ENCODE measurements at places on chromosomes 6 and 20. TPM values are rescaled to one million over a fixed set of nuclear protein-coding genes. Genes with fewer than 3 reads are reported as not detected.

DNA sequence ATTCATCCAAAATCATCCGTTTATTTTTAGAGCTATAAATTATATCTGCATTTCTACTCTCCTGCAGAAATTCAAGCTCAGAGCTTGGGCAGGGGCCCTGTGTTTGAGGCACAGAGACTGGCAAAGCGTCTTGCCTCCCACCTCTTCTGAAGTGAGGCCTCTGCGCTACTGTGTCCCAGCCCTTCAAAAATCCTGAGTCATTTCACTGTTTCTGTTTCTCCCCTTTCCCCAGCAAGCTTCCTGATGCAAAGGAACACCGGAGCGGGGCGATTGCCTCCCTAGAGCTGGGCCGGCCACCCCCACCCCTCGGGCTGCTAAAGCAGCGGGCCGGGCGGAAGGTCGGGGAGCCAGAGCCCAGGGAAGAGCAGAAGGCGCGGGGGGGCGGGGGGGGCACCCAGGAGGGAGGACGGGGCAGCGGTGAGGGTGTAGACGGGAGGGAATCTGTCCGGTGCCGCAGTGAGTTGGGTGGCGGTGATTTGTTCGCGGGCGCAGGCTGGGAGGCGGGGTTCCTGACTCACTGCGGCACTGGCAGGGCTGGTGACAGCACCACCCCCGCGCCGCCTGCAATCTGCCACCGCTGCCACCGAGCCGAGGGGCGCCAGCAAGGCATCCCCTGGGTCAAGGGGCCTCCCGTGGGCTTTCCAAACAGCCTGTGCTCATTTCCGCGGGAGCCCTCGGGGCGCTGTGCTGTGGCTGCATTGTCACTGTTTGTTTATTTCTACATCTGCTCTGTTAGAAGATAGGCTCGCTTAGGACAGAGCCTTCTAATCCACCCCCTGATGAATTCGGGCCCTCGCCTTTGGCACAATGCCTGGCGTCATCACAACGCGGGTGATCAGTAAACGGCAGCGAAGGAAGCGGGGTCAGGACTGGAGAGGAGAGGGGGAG is 46.5 kb upstream of the SNAP25 start:
- peak; percentile 17 for DNase-seq

- DNase-seq: no peak
These were observed 68.1 kb upstream of the TOP1 start for GRCh38 chr20:40960521-40960956.

DNA sequence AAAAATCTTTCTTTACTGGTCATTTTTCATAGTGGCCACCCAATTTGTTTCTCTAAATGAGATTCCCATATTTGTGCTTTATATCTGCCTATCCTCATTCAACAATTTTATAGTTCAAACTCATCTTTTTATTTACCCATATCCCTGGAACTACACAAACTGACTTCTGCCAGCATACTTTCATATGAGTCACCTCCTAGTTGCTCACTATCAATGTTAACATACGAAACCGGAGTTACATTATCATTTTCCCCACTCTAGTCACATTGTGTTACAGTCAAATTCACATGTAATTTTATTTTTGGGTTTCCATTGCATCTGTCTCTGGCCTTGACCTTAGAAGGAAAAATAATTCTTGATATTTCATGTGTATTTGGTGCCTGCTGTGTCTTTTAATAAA is 499.4 kb downstream of the MAFB start:
- DNase-seq: no peak

ZSCAN9 gene
- 15.5 TPM for total RNA-seq

DNA sequence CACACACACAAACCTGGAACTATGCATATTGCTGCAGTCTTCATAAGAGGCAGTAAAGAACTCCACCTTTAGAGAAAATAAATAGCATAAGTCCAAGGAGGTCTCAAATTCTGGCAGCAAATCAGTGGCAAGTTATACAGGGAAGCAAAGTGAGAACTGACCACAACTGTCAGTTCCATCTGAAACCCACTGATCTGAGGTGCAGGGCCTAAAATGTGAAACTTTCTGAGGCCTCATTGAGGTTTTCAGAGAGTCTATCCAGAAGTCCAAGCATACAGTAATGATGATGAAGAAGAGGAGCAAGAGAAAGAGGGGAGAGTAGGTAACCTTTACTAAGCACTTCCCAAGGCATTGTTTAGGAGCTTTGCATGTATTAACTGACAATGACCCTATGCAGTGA is 36.3 kb downstream of the MTFR2 start:
- no peak for DNase-seq

DNA sequence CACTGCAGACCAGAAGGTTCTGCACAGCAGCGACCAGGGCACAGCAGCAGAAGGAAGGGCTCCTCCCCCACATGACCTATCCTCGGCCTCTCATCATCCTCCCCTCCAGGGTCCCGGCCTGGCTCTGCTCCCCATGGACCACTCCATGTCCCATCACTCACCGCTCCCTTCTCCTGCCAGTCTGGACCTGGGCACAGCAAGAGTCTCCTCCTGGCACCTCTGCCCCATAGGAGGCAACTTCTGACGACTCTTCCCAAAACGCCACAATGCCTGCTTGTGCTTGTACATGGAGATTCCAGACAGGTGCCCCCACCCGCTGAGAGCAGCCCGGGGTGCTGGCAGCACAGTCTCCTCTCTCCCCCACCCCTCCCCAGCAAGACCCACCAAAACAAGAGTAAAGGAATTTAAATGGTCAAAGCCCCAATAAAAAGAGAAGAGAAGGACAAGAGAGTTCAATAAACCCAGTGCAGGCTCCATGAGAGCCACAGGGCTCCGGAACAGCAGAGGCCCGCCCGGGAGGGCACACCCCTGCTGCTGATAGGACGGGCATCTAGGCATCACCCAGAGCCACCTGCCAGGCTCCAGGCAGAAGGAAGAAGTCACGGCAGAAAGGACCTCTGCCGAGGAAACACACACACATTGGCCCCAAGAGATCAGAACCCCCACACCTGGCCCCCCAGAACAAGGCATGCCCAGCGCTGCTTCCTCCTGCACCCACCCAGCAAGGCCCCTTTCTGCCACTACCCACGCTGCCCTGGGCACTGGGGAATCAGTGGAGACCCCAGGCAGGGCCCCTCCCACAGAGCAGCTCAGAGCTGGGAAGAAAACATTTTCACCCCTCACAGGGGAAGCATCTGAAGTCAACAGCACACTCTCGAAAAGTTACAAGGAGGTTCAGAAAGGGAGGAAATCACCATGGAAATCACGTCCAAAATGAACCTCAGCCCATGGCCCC is 15.2 kb downstream of the TAF4 start:
- no peak for DNase-seq

SFT2D1 gene
- total RNA-seq: 46.8 TPM

DNA sequence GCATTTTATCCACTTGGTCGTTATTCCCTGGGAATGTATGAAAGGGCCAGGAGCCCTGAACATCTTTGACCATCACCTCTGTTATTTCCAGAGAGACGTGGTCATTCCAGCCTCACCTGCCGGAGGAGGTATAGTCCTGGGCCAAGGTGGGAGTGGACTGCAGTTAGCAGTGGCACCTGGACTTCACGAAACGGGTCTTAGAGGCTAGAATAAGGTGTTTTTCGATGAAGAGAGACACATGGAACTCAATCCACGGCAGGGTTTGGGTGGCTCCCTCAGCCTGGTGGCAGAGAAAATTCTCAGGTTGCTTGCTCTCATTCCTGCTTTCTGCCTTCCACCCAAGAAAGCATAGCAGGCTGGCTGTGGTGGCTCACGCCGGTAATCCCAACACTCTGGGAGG is 48.0 kb downstream of the BMP6 start:
- no peak for DNase-seq

C6orf15 gene
- total RNA-seq: 0.71 TPM

EPB41L1 gene
- total RNA-seq: 12.8 TPM

- DNase-seq: no peak
These were observed 52.1 kb upstream of the CD93 start for GRCh38 chr20:23138226-23138625.

DNA sequence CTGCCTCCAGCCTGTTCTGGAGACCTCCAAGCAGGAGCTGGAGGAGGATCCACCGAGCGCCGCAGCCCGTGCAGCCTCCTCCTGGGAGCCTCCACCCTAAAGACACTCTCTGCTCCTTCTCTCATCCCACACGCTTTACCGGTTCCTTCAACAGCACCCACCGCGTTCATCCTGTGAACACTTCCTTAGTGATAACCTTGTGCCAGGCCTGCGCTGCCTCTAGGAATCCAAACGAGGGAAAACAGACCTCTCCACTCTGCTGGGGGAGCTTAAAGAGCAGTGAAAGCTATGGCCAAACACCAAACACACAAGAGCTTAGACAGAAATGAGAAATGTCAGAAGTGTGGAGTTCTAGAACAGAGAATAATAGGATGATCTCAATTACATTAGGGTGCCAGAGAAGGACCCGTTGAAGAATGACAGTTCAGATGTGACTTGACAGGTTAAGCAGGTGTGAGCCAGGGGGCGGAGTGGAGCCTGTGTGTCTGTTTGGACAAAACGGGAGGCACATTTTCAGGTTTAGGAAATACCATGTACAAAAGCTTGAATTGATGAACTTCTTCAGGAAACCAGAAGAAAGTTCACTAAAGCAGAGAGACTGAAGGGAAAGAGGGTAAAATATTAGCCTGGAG is 28.5 kb upstream of the HLA-DRB5 start:
- DNase-seq: no peak

DNA sequence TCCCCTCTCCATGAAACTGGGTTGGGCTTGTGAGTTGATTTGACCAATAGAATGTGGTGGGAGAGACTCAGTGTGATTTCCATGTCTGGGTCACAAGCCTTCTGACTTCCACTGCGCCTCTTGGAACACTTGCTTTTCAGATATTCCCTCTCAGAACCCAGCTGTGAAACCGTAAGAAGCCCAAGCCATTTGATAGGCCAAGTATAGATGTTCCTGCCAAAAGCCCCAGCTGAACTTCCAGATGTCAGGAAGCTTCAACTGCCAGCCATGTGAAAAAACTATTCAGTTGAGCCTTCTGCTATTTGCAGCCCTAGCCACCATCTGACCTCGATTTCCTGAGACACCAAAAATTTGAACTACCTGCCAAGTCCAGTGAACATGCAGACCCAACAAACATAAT is 387.8 kb upstream of the GJE1 start:
- peak; percentile 17 for DNase-seq

DNA sequence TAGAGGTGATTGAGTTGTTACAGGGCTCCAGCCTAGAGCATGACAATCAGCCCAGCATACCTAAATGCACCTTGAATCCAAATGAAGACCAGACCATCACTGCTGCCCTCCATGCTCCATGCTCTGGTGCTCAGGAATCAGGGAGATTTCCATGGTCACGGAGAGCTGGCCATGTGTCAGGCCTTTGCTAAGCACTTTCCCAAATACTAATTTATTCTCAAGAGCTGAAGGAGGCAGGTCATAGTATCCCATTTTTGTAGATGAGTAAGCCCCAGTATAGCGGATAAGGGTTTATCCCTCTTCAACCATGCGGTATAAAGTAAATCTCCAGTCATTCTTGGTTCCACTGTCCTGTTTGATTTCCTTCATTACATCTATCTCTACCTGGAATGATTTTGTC is 240.8 kb downstream of the TFAP2A start:
- no peak for DNase-seq

- DNase-seq: peak; percentile 62
These were observed 100.8 kb downstream of the MOXD1 start for GRCh38 chr6:132300323-132300949.

GRCh38 chr20:8079976-8080375 is 52.1 kb upstream of the PLCB1 start:
- DNase-seq: no peak

DNA sequence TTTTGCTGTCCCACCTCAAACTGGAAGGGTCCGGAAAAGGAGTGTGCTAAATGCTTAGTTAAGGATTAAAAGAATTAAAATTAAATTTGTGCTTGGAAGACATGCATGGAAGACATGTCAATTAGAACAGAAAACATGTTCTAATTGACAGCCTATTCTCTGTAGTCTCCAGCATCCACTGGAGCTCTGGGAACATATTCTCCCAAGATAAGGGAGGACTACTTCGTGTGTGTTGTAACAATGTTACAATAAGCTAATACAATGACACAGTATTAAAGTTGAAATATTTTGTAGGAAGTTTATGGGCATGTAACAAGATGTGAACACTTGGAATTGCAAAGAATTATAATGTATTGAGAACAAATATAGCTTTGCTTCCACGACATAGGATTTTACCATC is 567.4 kb upstream of the CITED2 start:
- peak; percentile 20 for DNase-seq

DNA sequence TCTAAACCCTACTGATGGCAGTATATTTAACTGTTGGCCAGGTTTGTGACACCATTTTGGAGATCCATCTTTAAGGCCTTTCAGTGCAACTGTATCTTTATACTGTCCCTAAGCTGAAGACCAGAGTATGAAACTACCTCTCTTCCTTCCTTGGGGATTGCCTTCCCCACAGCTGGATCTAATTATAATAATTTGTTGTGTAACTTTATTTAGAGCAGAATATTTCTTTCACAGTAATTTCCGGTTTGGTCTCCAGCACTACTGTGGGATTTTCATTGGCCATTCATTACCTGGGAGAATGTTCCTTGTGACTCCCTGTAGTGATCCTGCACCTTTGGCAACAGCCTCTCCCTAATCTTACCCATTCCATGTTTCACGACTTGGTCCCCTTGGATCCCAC is 75.2 kb downstream of the AKAP7 start:
- no peak for DNase-seq

VWA7 gene
- not detected for total RNA-seq

DNA sequence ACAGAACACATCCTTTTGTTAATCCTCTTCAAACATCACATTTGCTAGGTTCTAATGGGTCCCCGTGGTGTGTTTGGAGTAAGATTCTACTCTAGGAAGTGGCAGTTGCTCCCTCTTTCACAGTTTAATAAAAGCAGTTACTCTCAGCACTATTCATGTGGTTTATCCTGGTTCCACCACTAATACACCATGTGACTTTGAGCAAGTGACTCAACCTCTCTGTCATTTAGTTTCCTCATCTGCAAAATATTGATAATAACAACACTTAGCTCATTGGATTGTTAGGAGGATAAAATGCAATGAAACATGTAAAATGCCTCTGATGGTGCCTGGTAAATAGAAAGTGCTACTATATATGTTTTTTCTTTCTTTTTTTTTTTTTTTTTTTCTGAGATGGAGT is 488.0 kb upstream of the NOX3 start:
- DNase-seq: no peak

DNA sequence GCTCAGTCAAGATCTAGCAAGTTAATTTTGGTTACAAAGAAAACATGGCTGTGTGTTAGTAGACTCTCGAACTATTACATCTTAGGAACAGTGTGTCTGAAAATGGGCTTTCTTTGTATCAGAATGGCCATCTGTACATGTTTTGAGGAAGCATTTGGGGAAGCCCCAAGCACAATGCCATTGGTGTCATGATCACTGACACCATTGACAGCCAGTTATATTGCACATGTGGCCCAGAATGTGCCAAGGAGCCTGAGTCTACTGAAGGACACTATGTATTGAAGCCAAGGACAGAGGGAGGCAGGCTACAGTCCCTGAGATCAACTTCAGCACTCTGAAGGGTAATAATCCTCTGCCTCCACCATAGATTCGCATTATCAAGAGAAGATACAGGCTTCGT is 12.6 kb upstream of the FAM50B start:
- DNase-seq: no peak

GRCh38 chr6:33429750-33430052 is 9.8 kb downstream of the SYNGAP1 start:
- no peak for DNase-seq

GRCh38 chr6:170116636-170117035 is 174.2 kb downstream of the DLL1 start:
- no peak for DNase-seq

- no peak for DNase-seq
These were observed 16.8 kb upstream of the BICRAL start for GRCh38 chr6:42764911-42765648.
